NCI-H1436 (cell line): ENCODE measurements at places on chromosomes 4 and X.
A peak's percentile ranks its signal among the peaks of the same experiment; 100 is the strongest.

GRCh38 chrX:134634691-134635090, 23.6 kb downstream of the PLAC1 start:
- no peak for DNase-seq

- DNase-seq, result no peak
Measured at GRCh38 chr4:61860376-61860775, 660.2 kb downstream of the ADGRL3 start.

DNA sequence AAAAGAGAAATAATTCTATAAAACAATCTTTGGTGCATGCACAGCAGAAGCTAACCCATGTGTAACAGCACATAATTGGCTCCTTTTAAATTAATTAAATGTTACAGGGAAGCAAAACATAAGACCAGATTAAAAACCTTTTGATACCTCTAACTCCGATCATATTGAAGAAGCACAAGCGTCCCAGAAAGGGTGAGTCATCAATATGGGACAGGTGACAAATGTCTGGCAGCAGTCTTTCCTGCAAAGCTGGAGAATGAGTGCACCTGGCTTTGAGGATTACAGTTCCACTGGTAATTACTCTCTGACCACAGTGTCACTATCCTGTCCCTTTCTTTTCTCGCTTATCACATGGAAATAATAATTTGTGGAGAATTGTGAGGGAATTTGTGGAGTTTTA, 94.6 kb downstream of the FAM9B start:
- no peak for DNase-seq

- DNase-seq, result no peak
Measured at GRCh38 chr4:115325836-115326235, 212.4 kb upstream of the NDST4 start.

DNA sequence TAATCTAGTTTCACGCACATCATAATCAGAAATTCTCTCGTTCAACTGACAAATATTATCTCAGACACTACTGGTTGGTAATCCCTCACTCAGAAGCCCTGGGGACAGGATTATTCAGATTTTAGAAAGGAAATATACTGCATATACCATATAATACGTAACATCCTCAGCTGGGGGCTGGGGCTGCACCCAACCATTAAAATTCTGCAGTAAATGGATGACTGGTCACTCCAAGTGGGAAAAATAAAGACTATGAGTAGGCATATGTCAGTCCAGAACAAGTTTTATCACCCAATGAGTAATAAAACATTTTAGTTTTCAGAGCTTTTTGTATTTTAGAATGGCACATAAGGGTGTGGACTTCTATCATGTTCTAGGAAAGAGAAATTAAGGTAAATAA, 121.7 kb upstream of the MAP3K15 start:
- no peak for DNase-seq

GRCh38 chr4:186605261-186605865, 50.0 kb upstream of the MTNR1A start:
- no peak for DNase-seq

DNA sequence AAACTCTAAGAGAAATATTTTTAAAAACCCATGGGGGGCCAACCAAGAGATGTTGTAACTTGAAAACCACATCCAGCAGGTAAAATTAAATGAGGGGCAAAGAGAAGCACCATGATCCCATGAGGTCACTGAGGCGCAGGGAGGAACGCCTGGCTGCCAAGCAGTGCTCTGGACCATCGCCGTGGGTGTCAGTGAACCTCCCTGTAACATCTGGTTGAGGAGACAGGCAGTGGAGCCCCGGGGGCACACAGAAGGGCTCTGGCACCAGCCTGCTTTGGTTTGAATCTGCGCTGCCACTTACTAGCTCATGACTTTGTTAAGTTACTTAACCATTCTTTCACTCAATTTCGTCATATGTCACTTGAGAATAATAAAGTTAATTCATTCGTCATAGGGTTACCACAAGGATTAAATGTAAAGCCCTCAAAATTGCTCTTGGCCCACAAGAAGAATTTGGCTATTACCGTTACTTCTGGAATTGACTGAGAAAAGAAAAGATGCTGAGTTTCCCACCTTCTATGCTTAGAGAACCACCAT, 41.6 kb upstream of the SLC25A4 start:
- no peak for DNase-seq

DNA sequence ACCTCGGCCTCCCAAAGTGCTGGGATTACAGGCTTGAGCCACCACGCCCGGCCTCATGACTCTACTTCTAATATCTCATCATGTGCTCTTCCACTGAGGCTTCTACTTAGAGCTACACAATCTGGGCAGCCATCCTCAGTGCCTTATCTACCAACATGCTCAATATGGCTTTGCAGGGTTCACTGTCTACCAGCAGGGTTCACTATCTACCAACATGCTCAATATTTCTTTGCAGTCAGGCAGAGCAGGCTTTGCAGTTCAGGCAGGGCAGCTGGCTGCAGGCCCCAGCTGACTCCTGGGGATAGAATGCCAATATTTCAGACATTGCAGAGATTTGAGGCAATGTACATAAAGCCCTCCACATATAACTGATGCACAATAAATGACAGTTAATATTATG, 47.5 kb downstream of the PKD2 start:
- DNase-seq, result no peak

DNA sequence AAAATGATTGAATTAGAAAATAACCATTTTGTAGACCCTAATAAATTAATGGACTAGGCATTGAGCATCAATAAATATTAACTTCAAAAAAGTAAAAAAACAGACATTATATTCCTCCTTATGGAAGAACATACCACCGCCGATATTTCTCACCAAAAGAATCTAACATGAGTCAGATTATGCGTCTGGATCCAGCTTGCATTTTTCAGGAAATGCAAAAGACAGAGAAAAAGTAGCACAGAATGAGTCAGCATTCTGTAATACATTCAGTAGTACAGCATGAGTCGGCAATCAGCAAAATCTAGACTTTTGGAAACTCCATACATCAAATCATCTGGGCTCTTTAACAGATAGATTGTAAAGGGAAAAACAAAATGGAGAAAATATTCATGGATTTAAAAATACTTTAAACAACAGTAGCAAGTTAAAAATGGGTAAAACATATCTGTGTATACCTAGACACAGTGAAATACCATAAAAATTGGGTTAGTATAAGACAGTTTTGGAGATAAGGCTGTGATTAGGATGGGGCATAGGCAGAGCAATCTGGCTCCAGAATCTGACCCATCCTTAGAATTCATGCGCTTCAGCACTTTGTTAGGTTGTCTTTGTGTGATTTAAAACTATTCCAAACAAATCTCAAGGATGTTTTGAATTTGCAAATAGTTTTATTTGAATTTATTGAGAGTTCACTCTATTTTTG, 633.0 kb upstream of the FAM241A start:
- DNase-seq, result no peak

GRCh38 chr4:178752954-178753525, 1310.8 kb upstream of the AGA start:
- DNase-seq, result no peak

- no peak for DNase-seq
Measured at GRCh38 chrX:55710701-55711100, 6.8 kb upstream of the RRAGB start.

DNA sequence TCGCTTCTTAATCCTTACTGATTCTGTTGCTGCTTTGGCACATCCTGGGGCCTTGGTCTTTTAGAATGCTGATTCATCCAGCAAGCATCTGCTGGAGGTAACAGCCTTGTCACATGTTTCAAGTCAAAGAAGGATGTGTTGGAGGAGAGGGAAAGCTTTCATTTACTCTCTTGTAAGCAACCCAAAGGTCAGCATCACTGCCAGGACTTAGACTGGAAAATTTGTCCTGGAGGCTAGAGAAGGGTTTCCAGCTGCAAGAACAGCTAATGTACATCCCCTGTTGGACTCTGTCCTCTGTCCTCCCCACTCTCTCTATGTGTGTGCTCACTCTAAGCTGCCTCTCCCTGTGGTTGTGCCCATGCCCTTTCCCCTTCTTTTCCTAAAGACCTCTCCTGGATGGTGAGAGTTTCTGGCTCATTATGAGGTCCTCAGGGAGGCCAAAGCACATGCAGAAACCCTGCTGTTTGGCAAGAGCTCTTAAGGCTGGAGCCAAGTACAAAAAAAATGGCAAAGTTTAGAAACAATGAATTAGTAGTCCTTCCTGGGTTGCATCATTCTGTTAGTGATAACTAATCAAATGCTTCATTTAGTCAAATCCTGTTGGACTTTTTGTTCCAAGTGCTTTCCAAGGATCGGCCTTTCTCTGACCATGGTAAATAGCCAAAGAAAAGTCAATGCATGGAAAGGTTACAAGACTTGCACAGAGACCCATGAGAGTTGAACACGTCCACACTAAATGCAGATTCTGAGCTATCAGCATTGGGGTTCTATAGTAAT, 13.4 kb upstream of the SRPX start:
- DNase-seq, result no peak

DNA sequence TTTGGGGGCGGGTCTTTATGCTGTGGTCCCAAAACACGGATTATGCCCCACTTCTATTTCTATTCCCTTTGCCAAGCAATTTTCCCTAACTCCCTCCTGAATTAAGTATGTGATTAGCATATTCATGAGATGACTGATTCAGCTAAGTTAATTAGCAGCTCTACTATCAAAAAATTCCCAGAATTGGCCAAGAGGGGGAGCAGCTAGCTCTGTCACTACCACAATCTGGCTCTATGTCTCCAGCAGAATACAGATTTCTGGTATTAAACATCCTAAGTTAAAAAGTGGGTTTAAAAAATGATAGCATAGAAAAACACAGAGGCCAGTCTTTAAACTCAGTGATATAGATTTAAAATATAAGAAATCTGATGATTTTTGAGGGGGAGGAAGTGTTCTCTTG, 80.3 kb downstream of the GPC4 start:
- DNase-seq, result peak; percentile 27

DNA sequence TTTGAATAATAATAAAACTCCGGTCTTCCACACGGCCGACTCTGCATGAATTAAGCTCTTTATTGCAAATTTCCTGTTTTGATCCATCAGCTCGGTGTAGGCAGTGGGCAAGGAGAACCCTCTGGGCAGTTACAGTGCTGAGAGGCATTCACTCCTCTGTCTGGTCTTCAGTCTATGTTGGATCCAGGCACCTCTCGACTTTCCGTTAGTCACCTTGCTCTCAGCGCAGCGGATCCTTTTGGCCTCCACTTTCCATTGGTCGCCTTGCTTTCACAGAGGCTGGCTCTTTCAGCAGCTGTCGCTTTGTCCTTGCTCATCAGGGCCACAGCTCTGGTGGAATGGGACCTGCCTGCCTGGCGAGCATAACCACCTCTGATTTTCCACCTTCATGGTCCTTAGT, 52.9 kb downstream of the TRMT44 start:
- no peak for DNase-seq

DNA sequence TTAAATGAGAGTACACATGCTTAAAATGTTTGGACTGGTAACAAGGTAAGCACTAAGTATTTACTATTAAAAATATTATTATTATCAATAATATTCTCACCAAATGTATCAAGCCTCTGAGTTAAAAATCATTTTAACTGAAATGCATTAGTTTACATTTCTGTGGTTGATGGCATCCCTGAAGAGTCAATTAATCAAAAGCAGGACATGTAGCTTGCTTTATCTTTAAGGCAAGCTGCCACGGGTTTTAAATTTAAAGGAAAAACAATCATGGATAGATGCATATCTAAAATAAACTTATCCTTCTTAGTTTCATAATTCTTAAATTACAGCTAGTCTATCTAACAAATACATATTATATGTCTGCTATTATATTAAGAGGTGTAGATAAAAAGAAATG, 584.8 kb upstream of the INTU start:
- DNase-seq, result no peak

DNA sequence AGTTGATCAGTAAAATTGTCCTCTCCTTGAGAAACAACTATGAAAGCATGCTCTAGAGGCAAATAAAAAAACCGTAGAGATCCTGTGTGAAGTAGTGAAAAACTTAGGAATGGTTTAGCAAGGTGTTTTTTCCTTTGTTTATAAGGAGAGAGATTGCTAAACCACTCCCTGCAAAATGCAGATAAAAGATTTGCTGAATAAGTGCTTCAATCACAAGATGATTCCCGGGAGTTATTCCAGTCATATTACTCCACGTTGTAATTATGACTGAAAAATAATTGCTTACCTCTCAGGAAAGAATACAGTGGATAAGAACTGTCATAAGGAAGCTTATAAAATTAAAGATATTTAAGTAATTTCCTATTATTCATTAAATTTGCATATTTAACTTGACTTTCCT, 2.8 kb downstream of the GK start:
- DNase-seq, result no peak

GRCh38 chrX:124433186-124433585, 86.8 kb downstream of the SH2D1A start:
- no peak for DNase-seq

DNA sequence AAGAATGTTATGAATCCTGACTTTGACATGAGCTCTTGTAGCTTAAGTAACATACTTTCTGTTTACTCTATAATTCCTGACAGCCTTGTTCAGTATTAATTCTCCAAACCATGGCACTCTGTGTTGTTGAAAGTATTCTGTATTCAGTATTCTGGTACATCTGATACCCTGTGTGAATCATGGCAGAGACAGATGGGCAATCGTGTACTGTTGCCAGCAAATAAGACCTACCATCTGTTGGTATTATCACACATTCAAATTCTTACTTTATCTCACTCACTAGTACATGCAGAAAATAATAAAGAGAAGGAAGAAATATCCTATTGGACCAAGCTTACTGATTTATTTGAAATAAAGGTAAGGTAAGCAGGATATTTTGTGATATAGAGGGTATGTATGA, 7.9 kb downstream of the MBTPS2 start:
- DNase-seq, result no peak

GRCh38 chrX:136203438-136203837, 47.8 kb downstream of the MAP7D3 start:
- DNase-seq, result no peak

- no peak for DNase-seq
Measured at GRCh38 chr4:40305328-40306170, 29.6 kb upstream of the CHRNA9 start.

GRCh38 chr4:187937557-187937956, 58.0 kb upstream of the ZFP42 start:
- DNase-seq, result no peak

GRCh38 chr4:9903317-9903716, 118.0 kb downstream of the SLC2A9 start:
- no peak for DNase-seq

GRCh38 chr4:8539661-8540060, 40.5 kb upstream of the GPR78 start:
- DNase-seq, result no peak

DNA sequence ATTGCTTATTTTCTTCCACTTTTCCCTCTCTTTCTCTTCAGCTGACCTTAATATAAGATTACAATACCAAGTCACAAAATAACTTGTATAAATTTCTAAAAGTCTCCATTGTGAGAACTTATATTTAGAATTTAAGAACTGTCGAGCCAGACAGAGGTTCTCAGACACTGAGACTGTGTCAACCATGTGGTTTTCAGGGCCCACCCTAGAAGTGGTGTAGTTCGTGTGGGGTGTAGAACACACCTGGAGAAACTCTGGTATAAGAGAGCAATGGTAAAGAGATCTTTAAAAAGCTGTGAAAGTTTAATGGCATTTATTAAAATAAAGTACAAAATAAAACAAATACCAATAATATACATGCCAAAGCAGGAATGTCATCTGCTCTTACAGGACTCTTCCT, 19.7 kb downstream of the CPEB2 start:
- no peak for DNase-seq
